ENCODE measurements at places on chromosomes 6 and 20.

DNA sequence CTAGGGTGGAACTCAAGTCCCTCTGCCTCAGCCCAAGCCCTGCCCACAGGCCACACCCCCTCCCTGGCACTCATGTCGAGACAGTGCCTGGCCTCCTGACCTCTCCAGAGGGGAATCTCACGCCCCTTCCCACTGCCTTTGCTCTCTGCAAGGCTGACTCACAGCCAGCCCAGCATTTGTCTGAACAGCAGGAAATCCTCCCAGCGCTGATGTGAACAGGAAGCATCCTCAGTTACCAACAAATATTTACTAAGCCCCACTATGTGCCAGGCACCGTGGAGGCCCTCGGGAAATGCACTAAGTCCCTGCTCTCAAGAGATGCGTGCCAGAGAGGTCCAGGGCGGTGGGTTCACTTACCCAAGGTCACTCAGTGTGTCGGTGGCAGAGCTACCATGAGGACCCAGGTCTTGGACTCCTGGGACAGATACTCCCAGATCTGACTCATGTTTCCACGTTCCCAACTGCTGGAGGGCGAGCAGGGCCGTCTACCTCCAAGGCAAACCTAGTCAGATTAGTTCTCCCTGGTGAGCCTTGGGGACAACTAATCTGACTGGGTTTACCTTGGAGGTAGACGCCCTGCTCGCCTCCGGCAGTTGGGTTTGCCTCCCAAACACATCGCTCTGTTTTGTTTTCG, 7.8 kb downstream of the ADA start:
- peak; percentile 63 for DNase-seq

DNA sequence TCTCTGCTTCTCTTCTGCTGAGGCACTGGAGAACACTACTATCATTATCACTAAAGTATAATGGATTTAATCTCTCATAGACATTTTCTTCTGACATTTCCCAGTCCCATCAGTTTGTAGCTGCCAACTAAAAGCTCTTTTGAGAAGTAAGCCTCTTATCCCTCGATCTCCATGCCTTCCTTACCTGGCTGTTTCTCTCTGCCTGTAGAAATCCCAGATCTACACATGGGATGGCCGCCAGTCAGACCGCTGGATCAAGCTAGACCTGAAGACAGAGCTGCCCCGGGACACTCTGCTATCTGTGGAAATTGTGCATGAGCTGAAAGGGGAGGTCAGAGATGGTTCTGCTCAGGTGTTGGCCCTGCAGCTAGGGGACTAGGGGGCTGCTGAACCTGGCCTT, 25.4 kb downstream of the CCDC167 start:
- no peak for DNase-seq

DNA sequence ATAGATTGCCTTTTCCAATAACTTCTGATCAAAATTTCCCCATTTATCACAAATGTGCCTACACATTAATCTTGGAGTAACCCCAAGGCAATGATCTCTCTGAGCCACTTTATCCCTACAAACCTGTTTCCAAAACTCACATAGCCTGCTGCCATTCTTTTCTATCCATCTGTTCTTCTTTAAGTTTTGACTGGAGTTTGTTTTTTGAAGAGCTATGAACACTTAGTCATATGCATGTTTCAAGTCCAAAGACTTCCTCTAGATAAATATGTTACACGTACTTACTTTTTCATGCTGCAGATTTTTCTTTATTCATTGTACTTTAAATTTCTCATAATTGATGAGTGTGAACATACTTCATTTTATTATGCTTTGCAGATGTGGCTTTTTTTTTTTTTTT, 488.9 kb upstream of the CITED2 start:
- no peak for DNase-seq

DNA sequence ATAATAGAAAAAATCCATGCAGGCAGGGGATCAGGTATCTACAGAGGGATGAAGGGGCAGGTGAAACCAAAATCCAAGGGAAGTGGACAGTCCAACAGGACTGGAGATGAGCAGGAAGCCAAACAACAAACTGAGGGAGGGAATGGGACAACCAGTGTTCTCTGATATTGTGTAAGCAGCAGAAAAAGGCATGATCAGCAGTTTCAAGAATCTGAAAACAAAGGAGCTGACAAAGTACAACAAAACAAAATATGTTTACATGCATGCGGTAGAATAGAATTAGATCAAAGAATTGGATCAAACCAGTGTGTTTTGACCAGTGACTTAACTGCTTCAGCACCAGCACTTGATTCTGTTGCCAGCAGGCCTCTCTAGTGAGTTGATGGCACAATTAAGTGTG, 729.7 kb downstream of the RFPL4B start:
- DNase-seq, result no peak

GRCh38 chr6:106509420-106510089, 119.7 kb downstream of the RTN4IP1 start:
- DNase-seq, result peak; percentile 74

- DNase-seq, result no peak
Measured at GRCh38 chr20:46803123-46804020, 91.3 kb upstream of the EYA2 start.

DNA sequence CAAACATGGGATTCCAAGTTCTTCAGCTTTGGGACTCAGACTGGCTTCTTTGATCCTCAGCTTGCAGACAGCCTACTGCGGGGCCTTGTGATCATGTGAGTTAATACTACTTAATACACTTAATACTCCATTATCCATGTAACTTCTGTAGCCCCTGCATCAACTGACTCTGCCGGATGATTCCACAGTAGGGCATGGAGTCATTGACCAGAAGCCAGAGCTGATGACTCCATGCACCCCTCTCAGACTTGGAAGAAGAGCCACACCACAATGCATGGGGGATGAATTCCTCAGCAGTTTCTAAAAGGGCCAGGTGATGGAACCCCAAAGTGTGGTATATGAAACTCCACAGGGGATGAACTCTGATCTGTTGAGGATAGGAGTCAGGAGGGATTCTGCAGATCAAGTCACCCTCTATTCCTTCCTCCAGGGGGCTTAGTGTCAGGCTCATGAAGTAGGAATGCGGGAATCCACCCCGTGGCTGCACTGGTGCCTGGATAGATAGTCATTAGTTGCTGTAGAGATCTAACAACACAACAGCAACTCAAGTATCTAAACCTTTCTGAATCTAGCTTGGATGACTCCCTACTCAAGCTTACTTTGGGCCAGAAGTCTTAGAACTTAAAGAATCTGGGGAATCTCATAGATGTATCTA, 70.2 kb downstream of the GPR6 start:
- no peak for DNase-seq

- DNase-seq, result no peak
Measured at GRCh38 chr6:13434777-13435176, 52.6 kb downstream of the GFOD1 start.

DNA sequence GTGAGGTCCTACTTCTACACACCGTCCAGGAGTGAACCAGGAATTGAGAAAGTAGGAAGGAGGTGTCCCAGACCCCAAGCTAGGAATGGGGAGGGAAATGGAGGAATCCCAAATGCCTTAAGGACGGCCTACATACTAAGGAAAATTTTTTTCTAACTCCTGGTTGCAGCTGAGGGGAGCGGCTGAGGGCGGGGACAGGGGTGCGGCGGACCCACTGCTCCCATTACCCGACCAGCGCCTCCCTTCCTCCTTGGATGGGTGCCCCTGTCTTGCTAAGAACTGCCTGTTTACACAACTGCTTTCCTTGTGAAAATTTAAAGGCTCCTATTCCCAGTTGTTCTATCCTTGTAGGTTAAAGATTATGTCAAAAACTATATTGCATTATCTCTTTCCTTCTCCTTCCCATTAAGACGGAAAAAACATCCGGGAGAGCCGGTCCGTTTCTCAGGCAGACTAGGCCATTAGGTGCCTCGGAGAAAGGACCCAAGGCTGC, 699 bp upstream of the HSPA1B start:
- peak; percentile 70 for DNase-seq

GRCh38 chr6:124870611-124871459, 91.4 kb upstream of the RNF217 start:
- DNase-seq, result no peak

DNA sequence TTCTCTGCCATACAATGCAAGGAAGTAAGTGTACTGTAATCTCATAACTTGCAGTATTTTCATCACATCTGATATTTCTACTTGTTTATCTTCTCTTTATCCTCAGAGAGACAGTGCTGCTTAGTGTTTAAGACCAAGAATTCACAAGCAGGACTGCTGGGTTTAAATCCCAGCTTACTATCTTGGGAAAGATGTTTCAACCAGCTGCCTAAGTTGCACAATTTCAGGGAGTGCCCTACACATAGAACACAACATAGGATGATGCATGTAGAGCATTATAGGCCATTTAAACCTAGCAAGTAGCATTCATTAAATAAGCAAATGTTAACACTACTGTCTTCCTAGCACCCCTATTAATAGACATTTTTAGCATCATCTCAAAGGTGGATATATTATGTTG, 205.2 kb upstream of the CEP162 start:
- DNase-seq, result no peak
